Activated CD4-positive, alpha-beta T cell treated with anti-CD3 and anti-CD28 coated beads, Interleukin-2, amount 50 U/mL, for 16 hours (primary cell): ENCODE measurements at places on chromosomes 12 and 14.

DNA sequence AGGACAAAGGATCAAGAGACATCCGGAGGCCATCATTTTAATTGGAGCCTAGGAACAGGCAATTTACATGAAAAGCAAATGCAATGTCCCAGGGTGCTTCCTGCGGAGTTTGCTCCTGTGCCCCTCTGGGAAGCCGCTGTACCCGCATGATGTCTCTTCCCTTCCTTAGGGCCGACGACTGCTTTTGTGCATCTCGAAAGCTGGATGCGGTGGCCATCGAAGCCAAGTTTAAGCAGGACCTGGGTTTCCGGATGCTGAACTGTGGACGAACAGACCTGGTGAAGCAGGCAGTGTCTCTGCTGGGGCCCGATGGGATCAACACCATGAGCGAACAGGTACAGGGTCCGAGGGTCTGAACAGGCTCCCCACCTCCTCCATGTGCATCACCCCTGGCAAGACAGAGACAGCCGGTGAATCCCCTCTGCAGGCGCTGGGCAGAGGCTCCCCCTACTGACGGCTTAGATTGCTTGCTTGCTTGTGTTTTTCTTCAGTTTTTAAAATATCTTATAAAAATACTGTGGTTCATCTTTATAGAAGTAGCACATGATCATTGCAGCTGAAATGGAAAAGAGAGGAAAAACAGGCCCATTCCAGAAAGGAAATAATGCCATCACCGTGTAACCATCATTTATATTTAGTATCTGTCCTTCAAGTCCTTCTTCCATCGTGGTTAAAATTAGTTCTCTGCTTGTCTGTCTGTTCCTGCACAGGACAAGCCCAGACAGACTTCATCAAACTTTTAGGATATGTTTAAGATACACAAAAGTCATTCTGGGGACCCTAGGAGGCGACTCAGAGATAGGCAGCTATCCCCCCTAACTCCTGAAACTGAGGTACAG lies 75.4 kb upstream of the PWP1 start:
- DNase-seq = peak; percentile 23

DNA sequence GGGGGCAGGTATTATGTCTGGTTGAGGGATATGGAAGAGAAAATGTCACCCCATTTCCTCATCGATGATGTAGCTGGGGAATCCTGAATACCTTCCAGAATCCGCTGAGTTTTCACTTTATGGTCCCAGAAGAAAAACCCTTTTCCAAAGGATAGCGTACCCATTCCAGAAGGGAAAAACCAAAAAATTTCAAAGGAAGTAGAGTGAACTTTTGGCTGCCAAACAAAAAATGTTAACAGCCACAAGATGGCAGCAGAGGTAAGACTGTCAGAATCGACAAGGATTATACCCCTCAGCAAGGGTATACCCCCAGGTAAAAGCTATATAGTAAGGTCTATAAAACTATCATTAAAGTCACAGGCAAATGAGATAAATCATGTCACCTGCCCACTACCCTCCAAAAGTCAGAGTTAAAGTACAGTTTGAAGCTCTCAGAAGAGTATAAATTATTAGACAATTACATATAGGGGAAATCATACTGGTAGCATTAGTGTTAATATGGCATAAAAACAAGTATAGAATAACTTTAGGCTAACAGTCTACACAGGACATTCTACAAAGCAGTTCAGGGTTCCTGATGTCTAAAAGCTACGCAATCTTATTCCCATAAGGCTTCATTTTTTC lies 18.0 kb downstream of the ACIN1 start:
- DNase-seq = peak; percentile 44

DNA sequence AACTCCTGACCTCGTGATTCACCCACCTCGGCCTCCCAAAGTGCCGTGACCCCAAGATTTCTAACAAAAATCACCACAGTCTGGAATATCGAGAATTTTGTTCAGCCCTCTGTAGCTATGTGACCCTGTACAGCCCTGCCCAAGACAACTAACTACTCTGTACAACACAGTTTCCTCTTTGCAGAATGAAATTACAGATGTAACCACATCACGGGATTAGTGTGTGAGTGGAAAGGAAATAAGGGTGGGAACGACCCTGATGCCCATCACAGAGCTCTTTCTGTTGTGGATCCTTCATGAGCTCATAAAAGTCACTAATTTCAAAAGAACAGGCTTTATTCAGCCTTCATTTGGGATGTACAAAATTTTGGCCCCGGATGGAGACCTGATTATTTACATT lies 50.5 kb upstream of the KRR1 start:
- no peak for DNase-seq

GRCh38 chr12:81181691-81182090 lies 103.8 kb downstream of the ACSS3 start:
- DNase-seq = no peak

DNA sequence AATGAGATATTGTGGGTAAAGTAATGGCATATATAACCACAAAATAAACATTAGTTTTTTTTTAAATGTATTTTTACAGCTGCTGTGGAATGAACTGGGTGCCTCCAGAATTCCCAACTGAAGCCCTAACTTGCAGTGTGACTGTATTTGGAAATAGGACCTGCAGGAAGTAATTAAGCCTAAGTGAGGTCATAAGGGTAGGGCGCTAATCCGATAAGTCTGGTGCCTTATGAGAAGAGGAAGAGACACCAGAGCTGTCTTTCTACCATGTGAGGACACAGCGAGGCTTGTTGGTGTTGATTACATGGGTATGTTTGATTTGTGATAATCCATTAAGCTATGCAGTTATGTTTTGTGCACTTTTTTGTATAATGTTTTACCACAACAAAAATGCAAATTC lies 136.8 kb downstream of the TPH2 start:
- no peak for DNase-seq

DNA sequence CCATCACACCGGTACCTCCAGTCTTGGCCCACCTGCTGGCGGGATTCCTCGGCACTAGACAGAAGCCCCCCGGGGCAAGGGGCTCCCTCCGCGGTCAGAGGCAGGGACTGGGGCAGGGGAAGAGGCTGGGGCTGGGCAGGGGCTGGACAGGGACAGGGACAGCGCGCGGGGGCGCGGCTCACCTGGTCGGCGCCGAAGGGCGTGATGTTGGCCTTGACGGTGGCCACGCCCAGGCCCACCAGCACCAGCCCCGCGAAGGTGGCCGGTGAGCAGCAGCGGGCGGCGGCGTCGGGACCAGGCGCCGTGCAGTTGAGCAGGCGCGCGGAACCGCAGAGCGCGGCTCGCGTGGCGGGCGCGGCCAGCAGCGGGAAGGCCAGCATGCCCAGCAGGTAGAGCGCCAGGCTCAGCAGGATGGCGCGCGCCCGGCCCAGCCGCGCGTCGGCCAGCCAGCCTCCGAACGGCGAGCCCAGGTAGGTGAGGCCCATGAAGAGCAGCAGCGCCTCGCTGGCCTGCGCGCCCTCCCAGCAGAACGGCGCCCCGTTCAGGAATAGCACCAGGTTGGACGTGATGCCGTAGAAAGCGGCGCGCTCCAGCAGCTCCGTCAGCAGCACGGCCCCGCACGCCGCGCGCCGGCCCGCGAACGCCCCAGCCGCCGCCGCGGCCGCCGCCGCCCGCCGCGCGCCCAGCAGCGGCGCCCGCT lies 392 bp downstream of the SLC15A4 start:
- peak; percentile 21 for DNase-seq

GRCh38 chr12:21065845-21066244 lies 65.1 kb upstream of the SLCO1B1 start:
- no peak for DNase-seq

- no peak for DNase-seq
Measured at GRCh38 chr14:31965071-31965734, 111.9 kb upstream of the ARHGAP5 start.

GRCh38 chr12:75908961-75909605 lies 122.5 kb downstream of the PHLDA1 start:
- DNase-seq = no peak
